Amygdala (tissue), 56 donors: ENCODE measurements at places on chromosomes 7 and 10.

DNA sequence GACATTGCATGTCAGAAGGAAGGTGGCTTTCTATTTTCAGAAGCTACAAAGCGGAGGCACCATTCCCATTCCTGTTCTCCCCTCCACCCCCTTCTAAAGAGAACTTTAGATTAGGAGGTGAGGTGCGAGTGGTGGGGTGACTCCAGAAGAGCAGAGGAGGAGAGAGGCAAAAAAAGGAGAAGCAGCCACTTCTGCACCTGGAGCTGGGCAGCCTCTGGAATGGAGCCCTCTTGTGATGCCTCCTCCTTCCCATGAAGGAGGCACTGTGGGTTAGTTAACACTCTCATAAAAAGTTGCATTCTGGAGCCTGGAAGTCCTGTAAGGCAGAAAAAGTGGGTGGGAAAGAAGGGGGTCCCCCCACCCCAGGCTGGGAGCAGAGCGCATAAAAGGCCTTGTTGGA lies 4.8 kb downstream of the PTF1A start:
- no peak for DNase-seq

DNA sequence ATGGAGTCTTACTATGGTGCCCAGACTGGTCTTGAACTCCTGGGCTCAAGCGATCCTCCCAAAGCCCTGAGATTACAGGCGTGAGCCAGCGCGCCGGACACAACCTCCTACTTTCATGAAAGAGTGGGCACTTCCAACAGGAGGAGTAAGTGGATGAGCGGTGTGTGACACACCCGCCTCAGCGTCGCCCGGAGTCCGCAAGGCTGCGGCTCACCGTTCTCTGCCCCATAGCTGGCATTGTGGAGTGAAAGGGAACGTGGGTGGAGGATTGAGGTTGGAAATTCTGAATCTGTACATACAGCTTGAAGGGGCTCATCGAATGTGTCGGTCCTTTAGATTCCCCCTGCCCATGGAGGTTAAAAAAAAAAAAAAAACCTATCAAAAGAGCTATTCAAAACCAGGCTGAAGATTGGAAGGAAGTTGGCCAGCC lies 524 bp upstream of the PRXL2A start:
- no peak for DNase-seq

DNA sequence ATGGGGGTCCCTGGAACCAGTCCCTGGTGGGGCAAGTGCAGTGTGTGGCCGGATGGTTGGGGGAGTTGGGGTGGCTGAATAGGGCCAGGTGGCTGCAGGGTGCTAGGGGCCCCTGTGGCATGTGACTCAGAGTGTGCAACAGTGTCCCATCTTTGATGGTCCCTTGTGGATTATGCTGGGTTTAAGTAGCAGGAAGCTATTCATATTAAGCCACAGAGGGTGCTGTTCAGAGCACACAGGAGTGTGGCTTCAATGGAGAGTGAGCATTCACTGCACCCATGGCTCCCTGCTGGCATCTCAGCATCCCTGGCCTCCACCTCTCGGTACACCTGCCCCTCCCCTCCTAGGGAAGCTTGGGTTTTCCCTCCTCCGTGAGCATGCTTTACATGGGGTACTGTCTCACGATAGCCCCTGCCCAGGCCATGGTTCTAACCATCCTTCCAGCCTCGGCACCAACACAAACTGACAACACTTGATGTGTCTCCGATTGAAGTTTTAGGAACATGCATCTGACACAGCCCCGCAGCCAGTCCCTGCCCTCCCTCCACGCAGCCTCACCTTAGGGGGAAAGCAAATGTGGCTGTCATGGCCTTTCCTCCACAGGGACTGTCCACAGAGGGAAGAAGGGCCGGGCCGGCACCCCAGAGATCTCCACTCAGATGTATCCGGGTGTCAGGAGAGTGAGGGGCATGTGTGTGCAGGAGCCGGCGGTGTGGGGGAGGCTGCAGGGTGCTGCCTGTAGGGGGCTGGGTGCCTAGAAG lies 30.4 kb upstream of the PPIF start:
- no peak for DNase-seq

- DNase-seq = no peak
Measured at GRCh38 chr7:100612730-100613390, 520 bp downstream of the MOSPD3 start.

GRCh38 chr7:19213746-19214145 lies 68.5 kb upstream of the FERD3L start:
- DNase-seq = no peak
